ENCODE measurements at places on chromosomes 4 and X. TPM values are rescaled to one million over a fixed set of nuclear protein-coding genes. Genes with fewer than 3 reads are reported as not detected.

ELOVL6 gene
- total RNA-seq = 1.6 TPM

TRAM1L1 gene
- 9.5 TPM for total RNA-seq

CSAG1 gene
- not detected for total RNA-seq

IL15 gene
- 2.0 TPM for total RNA-seq

PAK3 gene
- total RNA-seq = 12.5 TPM

MED14 gene
- 22.2 TPM for total RNA-seq

SORCS2 gene
- 1.0 TPM for total RNA-seq

ETDA gene
- total RNA-seq = not detected

TIGD4 gene
- 0.28 TPM for total RNA-seq

C4orf51 gene
- not detected for total RNA-seq

CT45A2 gene
- total RNA-seq = not detected

ATP10D gene
- total RNA-seq = 10.9 TPM

DNA sequence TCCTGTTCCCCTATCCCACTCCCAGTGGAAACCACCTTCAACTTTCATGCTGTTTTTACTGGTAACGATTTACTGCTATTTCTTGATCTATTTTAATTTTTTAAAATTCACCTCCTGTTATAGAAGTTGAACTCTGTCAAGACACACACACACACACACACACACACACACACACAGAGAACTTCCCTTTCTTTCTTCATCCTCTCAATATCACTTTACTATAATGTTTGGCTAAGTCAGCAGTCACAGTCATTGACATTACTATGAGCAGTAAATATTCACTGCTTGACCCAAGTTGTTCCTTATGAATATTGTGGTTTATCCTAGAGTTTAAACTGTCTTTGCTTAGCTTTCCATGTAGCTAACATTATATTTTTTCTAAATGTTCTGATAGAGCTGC is 24.0 kb upstream of the SGMS2 start:
- no peak for DNase-seq
- H3K27me3 ChIP-seq = no peaks in the 10 kb centered on the region
- H3K36me3 ChIP-seq = no peaks in the 10 kb centered on the region
- no peak overlapping the region for H3K27ac ChIP-seq

DNA sequence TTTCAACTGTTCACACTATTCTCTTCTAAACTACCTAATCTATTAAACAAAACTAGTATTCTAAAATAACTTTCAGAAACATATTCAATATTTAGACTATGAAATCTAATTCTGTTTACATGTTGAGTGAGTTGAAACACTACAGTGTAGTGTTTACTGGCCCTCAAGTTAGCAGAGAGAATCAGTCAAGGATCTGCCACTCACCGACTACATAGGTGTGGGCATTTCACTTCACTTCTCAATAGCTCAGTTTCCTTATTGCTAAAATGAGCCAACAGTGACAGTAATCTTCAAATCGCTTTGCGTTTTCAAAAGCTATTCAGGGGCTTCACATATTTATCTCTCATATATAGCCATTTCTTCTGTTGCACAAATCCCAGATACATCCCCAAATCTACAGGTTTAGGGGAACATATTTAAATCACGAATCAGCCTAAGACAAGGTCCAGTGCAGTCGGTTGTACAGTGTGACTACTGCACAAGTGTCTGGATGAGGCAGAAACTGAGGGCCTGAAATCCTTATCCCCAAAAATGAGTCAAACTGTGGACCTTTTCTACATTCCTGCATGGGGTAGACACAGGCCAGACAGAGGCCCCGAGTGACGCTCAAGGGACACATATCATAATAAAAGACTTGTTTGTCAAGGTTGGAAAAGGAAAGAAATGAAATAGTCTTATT is 129.8 kb downstream of the PPP3CA start:
- H3K27me3 ChIP-seq = no peaks in the 10 kb centered on the region
- H3K4me3 ChIP-seq = no peak overlapping the region
- no peaks in the 10 kb centered on the region for H3K36me3 ChIP-seq
- no peak for DNase-seq
- peaks cover 3% of the 10 kb centered on the region for H3K4me1 ChIP-seq

- no peak overlapping the region for H3K27ac ChIP-seq
- no peaks in the 10 kb centered on the region for H3K27me3 ChIP-seq
Observed at GRCh38 chrX:138849521-138849920, 138.0 kb upstream of the FGF13 start.

GRCh38 chr4:182000077-182000476 is 243.1 kb upstream of the TENM3 start:
- DNase-seq = no peak
- H3K36me3 ChIP-seq = no peaks in the 10 kb centered on the region
- no peaks in the 10 kb centered on the region for H3K4me1 ChIP-seq
- no peak overlapping the region for H3K4me3 ChIP-seq
- H3K27ac ChIP-seq = no peak overlapping the region

DNA sequence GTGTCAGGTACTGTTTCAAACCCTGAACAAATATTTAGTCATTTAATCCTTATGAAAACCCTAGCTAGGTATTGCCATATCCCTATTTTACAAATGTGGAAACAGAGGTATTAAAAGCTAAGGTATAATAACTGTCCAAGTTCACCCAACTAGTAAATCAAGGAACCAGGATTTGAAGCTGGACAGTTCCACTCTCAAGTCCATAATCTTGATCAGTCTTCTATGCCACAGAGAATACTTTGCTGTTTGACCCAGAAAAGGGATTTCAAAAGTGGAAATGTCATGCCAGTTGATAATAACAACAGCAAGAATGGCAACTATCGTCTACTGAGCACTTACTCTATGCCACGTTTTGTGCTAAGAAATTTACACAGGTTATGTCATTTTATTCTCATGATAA is 90.4 kb upstream of the KIT start:
- H3K4me1 ChIP-seq = no peaks in the 10 kb centered on the region
- H3K4me3 ChIP-seq = no peak overlapping the region
- DNase-seq = no peak
- H3K27me3 ChIP-seq = no peaks in the 10 kb centered on the region
- no peaks in the 10 kb centered on the region for H3K36me3 ChIP-seq

DNA sequence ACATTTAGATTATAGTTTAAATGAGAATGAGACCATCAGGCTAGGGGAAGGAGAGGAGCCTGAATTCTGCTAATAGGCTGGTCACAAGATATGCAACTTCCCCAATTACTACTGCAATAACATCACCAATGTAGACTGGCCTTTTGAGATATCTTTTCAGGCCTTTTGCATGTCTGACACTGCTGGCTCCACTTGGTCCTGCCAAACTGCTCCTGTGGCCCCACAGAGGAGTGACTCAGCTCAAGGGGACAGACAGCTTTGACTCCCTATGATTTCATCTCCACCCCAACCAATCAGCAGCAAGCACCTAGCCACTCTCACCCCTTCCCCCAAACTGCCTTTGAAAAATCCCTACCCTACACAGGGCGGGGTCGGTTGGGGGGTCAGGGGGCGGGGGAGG is 22.8 kb downstream of the GPRIN3 start:
- no peak overlapping the region for H3K27ac ChIP-seq
- no peaks in the 10 kb centered on the region for H3K36me3 ChIP-seq
- H3K27me3 ChIP-seq = no peaks in the 10 kb centered on the region

DNA sequence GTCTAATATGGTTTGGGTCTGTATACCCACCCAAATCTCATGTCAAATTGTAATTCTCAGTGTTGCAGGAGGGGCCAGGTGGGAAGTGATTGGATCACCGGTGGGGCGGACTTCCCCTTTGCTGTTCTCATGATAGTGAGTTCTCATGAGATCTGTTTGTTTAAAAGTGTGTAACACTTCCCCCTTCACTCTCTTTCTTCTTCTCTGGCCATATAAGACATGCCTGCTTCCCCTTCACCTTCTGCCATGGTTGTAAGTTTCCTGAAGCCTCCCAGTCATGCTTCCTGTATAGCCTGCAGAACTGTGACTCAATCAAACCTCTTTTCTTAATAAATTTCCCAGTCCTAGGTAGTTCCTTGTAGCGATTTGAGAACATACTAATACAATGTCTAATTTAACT is 19.7 kb upstream of the SCRG1 start:
- no peak for DNase-seq
- no peaks in the 10 kb centered on the region for H3K36me3 ChIP-seq
- no peak overlapping the region for H3K27ac ChIP-seq
- no peaks in the 10 kb centered on the region for H3K27me3 ChIP-seq
- H3K4me3 ChIP-seq = no peak overlapping the region

GRCh38 chr4:94076498-94076897 is 131.2 kb upstream of the SMARCAD1 start:
- no peak for DNase-seq
- no peak overlapping the region for H3K4me3 ChIP-seq
- H3K4me1 ChIP-seq = no peaks in the 10 kb centered on the region
- H3K27ac ChIP-seq = no peak overlapping the region
- H3K27me3 ChIP-seq = no peaks in the 10 kb centered on the region

GRCh38 chrX:134632355-134632754 is 25.9 kb downstream of the PLAC1 start:
- H3K36me3 ChIP-seq = no peaks in the 10 kb centered on the region
- H3K27ac ChIP-seq = no peak overlapping the region
- no peak overlapping the region for H3K4me3 ChIP-seq
- no peak for DNase-seq

GRCh38 chr4:1472148-1472797 is 66.0 kb upstream of the NKX1-1 start:
- H3K27ac ChIP-seq = no peak overlapping the region
- no peak overlapping the region for H3K4me3 ChIP-seq
- no peaks in the 10 kb centered on the region for H3K4me1 ChIP-seq
- H3K27me3 ChIP-seq = peaks cover 29% of the 10 kb centered on the region

DNA sequence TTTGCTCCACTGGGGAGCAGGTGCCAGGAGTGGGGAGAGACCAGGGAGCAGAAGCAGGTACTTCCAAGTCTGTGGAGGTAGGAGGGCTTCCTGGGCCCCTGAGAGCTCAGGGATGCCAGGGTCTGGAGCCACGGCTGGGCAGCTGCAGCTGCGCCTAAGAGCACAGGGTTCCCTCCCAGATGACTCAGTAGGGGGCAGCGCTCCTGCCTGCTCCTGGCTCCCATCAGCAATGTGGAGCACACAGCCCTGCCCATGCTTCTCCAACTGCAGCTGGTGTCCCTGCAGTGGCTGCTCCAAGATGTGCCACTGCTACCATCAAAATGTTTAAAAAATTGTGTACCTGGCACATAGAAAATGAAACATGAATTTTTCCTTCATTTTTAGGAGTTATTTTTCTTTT is 1028.2 kb downstream of the PCDH7 start:
- H3K27me3 ChIP-seq = no peaks in the 10 kb centered on the region
- H3K4me1 ChIP-seq = no peaks in the 10 kb centered on the region
- H3K36me3 ChIP-seq = no peaks in the 10 kb centered on the region
- H3K4me3 ChIP-seq = no peak overlapping the region
- no peak overlapping the region for H3K27ac ChIP-seq

DNA sequence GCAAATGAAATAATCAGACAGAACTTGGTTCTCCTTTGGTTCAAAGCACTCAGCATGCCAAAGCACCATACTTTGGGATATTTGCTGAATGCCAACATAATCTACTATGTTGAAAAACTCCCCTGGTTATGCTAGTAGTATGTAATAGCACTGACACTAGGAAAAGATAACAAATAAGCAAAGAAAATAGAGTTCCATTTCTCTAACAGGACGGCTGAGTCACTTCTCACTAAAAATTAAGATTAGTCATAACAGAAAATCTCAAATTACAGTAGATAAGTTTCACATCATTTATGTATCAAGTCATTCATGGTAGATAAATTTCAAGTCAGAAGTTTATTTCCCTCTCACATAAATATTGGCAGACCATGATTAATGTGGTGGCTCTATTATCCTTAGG is 17.9 kb downstream of the PDHA2 start:
- no peaks in the 10 kb centered on the region for H3K4me1 ChIP-seq
- no peaks in the 10 kb centered on the region for H3K36me3 ChIP-seq
- DNase-seq = no peak

DNA sequence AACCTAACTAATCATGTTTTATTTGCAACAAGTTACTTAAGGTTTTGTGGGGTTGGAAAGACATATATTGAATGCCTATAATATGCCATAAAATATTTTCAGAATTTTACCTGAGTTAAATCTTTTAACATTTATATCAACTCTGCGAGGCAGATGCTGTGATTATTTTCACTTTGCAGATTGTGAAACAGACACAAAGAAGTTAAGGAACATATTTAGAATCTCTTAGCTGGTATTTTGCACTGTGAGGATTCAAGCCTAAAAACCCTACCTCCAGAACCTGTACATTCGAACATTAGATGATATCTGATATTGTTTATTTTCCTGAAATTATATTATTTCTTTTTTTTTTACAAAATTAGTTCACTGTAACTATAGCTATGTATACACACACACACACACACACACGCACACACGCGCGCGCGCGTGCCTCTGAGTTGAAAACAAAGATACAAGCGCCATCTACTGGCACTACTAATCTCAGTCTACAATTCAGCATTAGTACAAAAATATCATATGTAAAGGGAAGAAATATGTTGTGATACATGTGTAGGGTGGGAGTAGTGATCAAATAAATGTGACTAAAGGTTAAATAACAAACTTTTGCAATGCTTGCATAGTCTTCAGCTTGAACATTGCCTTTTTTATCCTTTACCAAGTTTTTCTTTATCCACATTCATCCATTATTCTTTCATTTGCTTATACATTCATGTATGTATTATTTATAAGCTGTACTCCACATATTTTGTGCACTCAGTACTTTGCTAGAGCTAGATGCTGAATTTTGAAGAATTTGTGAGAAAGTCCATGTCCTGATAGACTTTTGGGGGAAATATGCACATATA is 61.5 kb downstream of the ANXA10 start:
- no peaks in the 10 kb centered on the region for H3K4me1 ChIP-seq
- no peaks in the 10 kb centered on the region for H3K27me3 ChIP-seq
- no peak overlapping the region for H3K27ac ChIP-seq
- H3K36me3 ChIP-seq = no peaks in the 10 kb centered on the region
- peak; percentile 73 for DNase-seq
- no peak overlapping the region for H3K4me3 ChIP-seq

- DNase-seq = no peak
- no peaks in the 10 kb centered on the region for H3K4me1 ChIP-seq
- H3K36me3 ChIP-seq = no peaks in the 10 kb centered on the region
- no peak overlapping the region for H3K27ac ChIP-seq
- H3K4me3 ChIP-seq = no peak overlapping the region
Observed at GRCh38 chr4:16807355-16807754, 91.1 kb downstream of the LDB2 start.

DNA sequence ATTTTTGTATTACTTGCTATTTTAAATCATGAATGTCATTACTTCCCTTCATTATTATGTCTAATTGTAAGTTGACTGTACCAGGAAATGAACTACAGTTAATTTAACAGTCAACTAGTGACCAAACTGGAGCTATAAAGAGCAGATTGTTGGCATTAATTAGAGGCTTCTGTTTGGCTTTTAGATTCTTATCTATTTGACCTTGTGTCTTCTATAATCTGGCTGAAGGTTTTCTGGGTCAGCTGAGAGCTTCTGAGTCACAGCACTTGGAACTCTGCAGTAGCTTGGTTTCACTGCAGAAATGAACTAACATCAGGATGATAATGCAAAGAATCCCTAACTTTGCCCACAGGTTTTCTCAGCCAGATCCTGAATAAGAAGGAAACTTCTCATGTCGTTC is 169.2 kb upstream of the LEF1 start:
- no peak overlapping the region for H3K4me3 ChIP-seq
- no peaks in the 10 kb centered on the region for H3K27me3 ChIP-seq
- no peak for DNase-seq
